Left lung (tissue), 14 donors: ENCODE measurements at places on chromosomes 2 and 18. TPM values are rescaled to one million over a fixed set of nuclear protein-coding genes. Genes with fewer than 3 reads are reported as not detected.

Gene CCDC68
- 130 TPM for polyA plus RNA-seq

Gene KLHL14
- polyA plus RNA-seq: 1.4 TPM

Gene NOTO
- 0.17 TPM for polyA plus RNA-seq

DNA sequence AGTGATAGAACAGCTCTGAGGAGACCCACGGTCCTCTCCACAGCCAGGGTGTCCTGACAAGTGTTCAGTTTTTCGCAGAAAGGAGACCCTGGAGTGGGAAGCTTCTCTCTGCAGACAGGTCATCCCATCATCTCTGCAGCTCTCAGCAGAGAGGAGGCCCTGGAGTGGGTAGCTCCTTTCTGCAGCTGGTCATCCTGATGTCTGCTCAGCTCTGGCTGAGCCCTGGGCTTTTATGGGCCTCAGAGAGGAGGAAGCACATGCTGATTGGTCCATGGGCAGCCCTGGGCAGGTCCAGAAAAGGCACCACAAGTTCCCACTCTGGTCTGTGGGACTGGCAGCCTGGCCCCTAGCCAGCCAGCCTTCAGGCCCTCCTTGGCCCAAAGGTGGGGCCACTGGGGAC lies 72.3 kb upstream of the ST3GAL5 start:
- DNase-seq: no peak

DNA sequence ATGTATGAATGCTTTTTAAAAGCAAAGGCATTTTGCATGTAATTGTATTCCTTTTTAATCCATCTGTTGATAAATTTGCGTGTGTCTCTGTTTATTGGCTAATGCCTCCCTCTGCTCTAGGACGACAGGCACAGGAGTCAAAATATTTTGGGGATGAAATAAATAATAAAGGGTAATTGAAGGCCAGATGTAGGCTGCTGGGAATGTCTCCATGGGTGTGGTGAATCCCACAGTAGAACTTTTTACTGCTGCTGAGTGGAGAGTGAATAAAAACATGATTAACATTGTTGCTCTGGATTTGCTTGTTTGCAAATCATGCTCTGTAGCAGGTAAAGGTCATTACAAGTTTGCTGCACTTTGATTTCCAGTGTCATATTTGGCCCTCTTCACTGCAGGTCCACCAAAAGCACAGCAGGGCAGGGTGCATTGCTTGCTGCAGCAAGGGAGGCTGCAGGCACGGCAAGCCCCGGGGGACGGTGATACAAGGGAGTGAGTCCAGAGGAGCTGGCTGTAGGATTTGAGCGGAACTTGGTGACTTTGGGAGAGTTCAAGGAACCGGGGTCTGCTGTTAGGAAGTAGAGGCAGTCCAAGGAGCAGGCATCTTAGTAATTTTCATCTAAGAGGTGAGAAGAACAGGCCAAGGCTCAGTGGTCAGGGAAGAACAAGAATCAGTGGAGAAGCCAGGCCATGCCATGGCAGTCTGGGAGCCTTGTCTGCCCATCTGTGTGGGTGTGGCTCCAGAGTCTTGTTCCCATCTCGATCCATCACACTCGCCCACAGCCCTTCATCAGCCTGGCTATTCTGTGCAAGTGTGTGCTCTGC lies 201.5 kb upstream of the RAB6C start:
- no peak for DNase-seq

DNA sequence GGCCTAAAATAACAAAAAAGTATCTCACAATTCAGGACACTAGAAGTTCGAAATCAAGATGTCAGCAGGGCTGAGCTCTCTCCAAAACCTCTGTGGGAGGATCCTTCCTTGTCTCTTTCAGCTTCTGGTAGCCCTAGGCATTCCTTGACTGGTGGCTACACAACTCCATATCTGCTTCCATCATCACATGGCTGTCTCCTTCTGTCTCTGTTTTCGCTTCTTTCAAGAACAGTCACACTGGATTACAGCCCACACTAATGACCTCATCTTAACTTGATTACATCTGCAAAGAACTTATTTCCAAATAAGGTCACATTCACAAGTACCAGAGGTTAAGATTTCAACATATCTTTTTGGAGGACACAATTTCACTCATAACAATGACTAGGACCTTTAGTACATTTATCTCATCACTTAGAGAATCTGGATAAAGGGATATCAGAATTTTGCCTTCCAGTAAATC lies 275.2 kb downstream of the IRS1 start:
- no peak for DNase-seq

GRCh38 chr2:134079373-134079772 lies 174.5 kb upstream of the MGAT5 start:
- no peak for DNase-seq
